ENCODE measurements at places on chromosomes 7 and 10.

DNA sequence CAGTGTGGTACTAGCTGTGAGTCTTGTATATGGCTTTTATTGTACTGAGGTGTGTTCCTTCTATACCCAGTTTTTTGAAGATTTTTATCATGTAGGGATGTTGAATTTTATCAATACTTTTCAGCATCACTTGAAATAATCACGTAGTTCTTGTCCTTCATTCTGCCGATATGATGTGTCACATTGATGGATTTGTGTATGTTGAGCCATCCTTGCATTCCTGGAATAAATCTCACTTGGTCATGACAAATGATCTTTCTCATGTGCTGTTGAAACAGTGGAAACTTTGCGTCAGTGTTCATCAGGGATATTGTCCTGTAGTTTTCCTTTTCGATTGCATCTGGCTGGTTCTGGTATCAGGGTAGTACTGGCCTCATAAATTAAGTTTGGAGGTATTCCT is 7.1 kb upstream of the PRKAR1B start:
- DNase-seq = no peak

DNA sequence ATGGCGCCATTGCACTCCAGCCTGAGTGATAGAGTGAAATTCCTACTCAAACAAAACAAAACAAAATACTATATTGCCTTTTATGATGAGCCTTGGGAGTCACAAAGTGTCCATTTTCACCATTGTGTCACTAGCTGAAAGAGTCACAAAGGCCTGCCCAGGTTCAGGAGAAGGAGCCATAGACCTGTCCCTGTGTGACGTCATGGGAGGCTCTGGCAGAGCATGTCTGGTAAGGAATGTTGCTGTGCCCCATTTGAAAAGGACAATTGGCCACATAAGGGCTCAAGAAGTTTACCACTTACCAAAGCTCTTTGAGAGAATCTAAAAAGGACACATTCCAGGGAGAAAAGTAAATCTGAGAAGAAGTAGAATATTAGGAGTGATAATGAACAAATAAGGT is 367.7 kb downstream of the SDK1 start:
- DNase-seq = no peak

- DNase-seq = no peak
These were observed 255.8 kb downstream of the ABCA13 start for GRCh38 chr7:48426966-48427555.

DNA sequence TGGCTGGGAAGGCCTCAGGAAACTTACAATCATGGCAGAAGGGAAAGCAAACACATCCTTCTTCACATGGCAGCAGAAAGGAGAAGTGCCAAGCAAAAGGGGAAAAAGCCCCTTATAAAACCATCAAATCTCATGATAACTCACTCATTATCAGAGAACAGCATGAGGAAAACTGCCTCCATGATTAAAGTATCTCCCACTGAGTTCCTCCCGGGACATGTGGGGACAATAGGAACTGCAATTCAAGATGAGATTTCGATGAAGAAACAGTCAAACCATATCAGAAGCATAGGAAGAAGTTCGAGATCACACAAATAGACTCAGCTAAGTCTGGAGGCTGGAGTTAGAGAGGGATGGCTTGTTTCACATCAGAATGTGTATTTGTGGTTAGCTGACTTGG is 869.4 kb upstream of the PHF14 start:
- no peak for DNase-seq

DNA sequence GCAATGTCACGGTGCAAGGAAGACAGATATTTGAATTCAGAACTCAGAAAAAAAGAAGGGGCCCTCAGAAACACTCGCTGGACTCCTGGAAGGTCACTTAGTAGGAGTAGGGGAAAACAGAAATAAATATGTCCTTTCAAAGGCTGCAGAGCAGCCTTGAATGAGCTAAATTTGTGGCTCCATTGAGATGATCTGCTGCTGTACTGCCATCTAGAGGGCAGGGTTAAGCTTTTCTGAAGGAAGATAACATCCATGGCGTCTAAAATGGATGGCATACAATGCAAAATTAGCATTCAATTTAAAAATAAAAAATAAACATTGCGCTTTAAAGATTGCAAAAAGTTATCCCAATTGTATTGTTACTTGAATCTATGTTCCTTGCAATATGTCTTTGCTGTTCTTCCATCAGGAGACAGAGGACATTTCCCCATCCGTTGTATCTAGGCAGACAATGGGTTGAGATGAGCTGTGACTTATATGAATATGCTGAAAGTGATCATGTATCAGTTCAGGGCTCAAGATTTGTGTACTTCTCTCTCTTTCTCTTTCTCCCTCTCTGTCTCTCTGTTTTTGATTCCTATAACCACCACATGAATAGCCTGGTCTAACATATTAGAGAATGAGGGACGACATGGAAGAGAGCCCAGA is 642.2 kb downstream of the SH2D4B start:
- DNase-seq = no peak

DNA sequence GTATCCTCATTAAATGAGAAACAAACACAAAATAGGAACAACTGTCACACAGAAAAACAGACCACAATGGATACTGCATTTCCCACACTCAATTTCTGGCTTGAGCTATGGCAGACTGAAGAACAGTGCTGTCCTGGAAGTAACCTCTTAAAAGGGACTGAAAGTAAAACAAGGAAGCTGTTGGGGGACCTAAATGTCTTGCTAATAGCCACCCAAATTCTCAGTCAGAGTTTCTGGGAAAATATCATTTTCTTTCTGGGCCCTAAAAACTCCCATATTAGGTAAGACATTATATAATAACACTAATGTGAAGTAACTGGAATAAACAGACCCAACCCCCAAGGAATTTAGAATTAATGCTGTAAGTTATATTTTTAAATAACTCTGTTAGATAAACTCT is 80.9 kb upstream of the TFEC start:
- no peak for DNase-seq

- no peak for DNase-seq
These were observed 4.8 kb downstream of the EGR2 start for GRCh38 chr10:62811159-62811875.

DNA sequence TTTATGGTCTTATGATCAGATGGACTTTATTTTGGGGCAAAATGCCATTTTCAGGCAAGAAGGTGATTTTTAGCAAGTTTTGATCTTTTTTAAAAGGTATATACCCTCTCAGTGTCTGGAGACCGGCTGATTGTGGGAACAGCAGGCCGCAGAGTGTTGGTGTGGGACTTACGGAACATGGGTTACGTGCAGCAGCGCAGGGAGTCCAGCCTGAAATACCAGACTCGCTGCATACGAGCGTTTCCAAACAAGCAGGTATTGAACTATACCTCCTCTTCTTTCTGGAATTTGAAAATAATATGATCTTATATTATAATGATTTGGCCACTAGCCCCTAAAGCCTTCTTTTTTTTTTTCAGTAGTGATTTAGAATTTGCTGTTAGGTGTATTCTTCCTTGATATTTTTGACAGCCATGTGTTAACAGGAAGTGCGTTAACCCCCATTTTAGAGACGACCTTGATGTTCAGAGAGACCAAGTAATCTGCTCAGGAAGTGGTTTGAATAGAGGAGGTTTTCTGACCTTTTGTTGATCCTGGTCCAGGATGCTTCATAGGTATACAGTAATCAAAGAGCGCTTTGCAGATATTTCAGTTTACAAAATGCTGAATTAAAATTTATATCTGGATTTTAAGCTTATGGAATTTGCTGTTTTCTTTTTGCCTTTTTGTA is 6.2 kb downstream of the BUB3 start:
- DNase-seq = no peak

- DNase-seq = no peak
These were observed 78.4 kb upstream of the ADO start for GRCh38 chr10:62726142-62726541.

DNA sequence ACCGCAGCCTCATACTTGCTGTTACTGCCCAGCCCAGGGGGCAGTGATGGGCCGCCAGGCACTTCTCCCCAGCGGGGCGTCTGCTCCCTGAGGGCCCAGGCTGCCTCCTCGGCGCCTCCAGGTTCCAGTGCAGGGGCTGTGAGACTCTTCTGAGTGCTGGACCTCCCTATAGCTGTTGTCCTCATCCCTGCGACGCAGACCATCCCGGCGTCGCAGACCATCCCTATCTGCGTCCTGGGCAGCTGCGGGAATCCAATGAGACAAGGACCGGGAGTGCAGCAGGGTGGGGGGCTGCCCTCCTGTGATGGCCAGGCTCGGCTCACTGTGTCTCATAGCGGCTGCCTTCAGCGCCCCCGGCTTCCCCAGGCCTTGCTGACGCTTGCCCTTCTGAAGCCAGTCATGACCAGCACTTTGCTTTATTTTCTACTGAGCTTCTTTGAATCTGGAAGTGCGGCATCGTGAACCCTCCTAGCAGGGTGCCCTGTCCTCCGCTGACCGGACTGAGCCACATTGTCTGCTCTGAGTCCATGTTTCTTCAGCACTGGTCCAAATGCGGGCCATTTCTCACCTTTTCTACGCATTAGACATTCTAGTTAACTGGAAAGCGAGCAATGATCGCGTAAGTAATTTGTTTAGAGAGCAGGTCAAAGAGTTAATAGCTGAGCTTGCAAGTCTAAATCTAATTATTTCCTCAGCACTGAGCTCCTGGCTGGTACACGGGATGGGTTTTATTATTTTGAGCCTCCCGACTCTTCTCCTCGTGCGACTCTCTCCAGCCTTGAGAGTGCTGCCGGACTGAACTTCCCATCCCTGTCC is 339.5 kb downstream of the WDR37 start:
- no peak for DNase-seq

- DNase-seq = no peak
These were observed 19.2 kb downstream of the PRXL2A start for GRCh38 chr10:80427541-80427940.
